Activated CD4-positive, alpha-beta T cell treated with anti-CD3 and anti-CD28 coated beads for 4 hours (primary cell): ENCODE measurements at places on chromosomes 2 and 18.

DNA sequence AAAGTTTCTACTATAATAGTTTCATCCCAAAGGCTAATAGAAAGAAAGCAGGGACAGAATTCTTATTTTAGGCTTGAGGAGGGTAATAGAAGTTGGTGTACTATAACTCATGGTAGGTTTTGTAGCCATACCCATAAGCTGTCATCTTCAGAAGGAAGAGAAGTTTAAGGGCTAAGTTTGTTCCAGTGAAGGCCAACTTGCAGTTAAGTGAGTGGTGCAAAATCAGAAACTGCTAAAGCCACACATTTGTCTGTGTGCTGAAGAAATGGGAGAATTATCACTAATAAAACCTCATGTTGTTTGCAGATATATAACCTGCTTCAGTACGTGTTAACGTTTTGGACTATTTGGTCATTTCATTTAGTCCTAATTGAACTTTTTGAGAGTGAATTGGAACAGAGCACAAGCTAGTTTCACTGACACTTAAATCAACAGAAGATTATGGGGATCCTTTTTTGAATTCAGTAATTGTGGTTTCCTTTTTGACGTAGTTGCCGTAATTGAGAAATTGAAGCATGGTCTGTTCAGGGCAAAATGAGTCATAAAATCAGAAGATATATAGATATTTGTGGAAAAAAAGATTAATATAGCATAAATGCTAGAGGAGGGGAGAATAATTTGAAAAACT is 69.1 kb downstream of the PHLPP1 start:
- no peak for DNase-seq

DNA sequence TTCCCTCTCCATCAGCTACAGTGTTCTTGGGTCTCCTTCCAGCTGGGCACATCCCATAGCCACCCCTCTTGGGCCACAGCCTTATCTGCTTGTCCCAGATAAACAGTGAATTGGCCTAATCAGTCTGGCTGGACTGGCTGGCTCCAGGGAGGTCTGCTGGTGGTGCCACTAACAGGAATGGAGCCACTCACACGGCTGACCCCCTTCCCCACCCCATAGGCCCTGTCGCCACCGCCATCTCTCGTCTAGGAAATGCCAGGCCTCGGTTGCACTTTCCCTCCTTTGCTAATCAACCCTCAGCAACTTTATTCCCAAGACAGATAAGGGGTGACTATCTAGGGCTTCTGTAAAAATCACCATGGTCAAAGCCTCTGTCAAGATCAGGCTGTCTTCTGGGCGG is 23.0 kb upstream of the TNP1 start:
- no peak for DNase-seq

DNA sequence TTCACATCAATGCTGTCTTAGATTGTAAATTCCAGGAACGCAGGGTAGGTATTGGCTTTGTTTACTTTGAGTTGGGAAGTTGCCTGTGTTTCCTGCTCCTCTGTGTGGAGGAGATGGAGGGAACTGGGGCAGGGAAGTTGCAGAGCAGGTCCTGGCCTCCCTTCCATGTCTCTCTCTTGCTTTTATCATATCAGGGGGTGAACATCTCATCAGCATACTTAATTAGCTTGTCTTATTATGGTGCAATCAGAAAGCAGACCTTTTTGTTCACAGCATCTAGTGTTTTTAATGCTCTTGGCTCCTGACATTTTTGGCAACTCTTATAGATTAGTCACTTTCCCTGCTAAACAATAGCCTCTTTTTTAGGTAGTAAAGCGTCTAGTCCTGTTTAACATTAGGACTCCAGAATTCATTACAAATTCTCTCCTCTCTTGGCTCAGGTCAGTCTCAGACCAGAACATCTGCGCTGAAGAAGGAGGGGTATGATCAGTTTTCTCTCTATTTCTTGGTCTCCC is 11.5 kb upstream of the DIPK1C start:
- DNase-seq: no peak

DNA sequence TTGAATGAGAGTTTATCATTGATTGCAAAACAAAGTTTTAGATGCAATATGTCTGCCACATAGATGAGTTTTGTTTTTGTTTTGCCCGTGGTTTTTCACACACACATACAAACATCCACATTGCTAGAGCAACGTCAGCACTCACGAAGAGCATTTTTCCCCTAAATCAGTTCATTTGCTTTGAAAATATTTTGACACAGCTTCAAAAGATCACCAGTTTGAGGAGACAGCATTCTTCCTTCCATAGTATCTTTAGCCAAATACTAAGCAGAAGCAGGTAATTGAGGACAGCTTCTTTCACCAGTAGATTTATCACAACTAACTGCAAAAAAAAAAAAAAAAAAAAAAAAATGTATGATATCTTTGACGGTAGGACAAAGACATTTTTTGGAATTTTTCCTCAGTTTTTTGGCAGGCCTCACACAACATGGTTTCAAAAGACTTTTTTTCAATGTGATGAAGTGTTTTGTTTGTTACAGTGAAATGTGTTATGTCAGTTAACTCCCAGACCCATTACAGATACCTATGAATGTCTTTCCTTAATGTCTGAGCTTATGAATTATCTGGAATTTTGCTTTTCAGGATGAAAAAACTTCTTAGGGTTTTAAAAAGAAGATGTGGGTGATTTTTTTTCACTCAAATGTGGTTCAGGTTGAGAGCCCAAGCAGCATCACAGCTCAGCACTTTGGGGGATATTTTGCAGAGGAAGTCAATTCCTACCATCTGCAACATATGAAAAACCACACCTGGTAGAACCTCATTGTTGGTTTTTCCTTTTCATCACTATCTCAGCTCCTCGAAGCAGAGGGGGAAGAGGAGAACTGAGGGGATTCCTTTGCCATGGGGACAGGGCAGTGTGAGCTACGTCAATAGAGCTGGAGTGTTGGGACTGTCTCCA is 31.6 kb downstream of the AOX1 start:
- no peak for DNase-seq

DNA sequence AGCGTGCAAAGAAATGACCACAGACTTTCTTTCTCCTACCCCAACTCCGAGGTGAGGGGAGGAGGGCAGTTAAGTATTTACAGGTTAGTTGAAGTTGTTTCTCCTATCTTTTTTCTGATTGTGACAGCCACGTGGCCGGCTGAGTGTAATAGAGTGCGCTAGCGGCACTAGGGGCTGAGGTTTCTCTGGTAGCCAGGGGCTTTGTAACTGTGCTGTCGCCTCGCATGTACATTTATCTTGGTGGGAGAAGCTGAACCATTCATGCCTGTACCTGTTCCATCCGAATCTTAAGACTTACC is 214.1 kb upstream of the STON1 start:
- DNase-seq: peak; percentile 27

DNA sequence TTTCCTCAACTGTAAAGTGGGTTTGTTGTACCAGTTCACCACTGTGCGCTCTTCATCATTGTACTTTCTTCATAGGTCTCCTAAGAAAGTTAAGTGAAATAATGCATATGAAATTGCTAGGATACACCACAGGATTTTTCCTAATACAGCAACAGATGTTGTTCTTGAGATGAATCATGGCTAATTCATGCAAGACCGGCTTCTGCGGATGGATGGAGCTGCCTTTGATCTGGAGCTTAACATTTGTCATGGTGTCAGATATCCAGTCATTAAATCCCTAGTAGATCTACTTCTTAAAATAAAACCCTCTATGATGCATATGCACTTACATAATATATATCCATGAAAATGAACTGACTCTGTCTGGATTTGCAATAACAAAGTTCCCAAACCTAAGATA is 114.1 kb downstream of the COL6A3 start:
- no peak for DNase-seq

- DNase-seq: no peak
These were observed 571.9 kb downstream of the NYAP2 start for GRCh38 chr2:225971433-225971832.

DNA sequence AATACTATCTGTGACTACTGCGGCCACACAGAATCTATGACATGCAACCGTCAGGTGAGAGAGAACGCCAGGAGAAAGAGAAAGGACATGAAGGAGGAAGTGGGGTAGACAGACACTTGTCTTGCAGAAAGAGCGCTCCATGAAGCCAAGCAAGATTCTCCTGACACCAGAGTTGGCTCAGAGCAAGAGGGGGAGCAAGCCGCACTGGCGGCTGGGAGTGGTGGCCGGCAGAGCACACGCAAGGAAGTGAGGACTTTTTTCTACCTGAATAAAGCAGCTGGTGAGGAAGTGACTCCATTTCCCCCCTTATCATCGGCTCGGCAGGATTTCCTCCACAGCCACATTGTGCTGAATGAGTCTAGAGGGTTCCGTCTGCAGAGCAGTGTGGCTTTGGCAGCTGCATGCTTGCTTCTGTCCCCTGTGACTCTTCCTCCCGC is 181.6 kb downstream of the BCL2 start:
- DNase-seq: peak; percentile 50
